Spinal cord (tissue), 10 donors: ENCODE measurements at places on chromosomes 12 and 14. TPM values are rescaled to one million over a fixed set of nuclear protein-coding genes. Genes with fewer than 3 reads are reported as not detected.

DNA sequence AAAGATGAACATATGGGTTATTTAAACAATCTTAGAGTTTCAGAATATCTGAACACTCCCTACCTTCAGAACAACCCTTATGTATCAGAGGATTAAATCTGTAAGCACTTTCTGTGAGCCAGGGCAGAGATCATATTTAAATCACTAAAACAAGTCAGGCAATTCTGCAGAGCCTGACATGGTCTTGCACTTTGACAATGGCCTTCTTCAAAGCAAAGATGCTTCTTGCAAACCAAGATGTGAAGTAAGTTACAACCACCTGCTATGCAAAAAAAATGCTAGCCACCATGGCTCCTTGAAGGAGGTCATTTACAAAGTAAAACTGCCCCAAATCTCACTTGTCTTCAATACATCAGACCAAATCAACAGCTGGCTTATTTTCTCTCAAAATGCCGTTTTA, 3.2 kb downstream of the PPP1CC start:
- peaks cover 7% of the 10 kb centered on the region for H3K36me3 ChIP-seq
- DNase-seq, result no peak
- no peak overlapping the region for H3K4me3 ChIP-seq
- no peak overlapping the region for H3K27ac ChIP-seq

GRCh38 chr12:85266356-85266755, 13.7 kb upstream of the ALX1 start:
- no peak for DNase-seq
- no peaks in the 10 kb centered on the region for H3K4me1 ChIP-seq
- no peak overlapping the region for H3K27ac ChIP-seq

DNA sequence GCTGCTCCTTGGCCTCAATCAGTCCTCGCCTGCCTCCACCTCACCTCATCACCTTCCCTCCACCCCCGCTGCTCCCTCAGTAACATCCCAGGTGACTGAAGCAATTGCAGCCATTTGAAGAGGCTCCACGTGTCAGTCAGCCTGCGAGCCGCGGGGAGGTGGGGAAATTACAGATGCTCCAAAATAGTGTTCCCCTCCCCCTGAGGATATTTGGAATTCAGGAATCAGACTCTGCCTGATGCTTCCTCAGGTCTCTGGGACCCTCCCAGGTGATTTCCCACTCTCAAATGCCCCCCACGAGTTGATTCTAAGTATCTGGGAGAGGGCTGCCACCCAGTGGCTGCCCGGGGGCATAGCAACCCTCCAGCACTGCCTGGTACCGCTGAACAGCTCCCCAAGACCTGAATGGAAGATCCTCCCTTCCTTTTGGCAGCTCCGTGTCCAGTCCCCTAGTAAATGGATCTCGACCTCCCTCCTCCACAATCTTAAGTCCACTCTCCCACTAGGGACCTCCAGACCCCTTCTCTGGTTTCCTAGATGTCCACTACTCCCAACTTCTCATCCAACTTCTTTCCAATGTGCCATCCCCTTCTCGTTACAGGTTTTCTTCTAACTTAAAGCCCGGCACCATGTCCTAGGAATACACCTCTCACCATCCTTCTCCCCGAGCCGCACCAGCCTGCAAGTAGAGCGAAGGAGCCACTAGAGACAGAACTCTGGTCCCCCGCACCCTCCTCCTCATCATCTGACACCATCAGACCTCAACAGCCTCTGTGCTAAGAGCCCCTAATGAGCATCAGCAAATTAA, 1.4 kb upstream of the ASIC1 start:
- peak overlapping the region; percentile 64 for H3K4me3 ChIP-seq
- peaks cover 21% of the 10 kb centered on the region for H3K36me3 ChIP-seq

GRCh38 chr12:101829639-101830366, 956 bp downstream of the GNPTAB start:
- no peaks in the 10 kb centered on the region for H3K36me3 ChIP-seq
- DNase-seq, result no peak
- H3K4me1 ChIP-seq, result no peaks in the 10 kb centered on the region
- H3K4me3 ChIP-seq, result peak overlapping the region; percentile 90
- H3K27me3 ChIP-seq, result no peaks in the 10 kb centered on the region

GRCh38 chr12:26608706-26609105, 224.3 kb downstream of the ITPR2 start:
- H3K36me3 ChIP-seq, result peaks cover 4% of the 10 kb centered on the region
- H3K27ac ChIP-seq, result no peak overlapping the region
- H3K27me3 ChIP-seq, result no peaks in the 10 kb centered on the region

DNA sequence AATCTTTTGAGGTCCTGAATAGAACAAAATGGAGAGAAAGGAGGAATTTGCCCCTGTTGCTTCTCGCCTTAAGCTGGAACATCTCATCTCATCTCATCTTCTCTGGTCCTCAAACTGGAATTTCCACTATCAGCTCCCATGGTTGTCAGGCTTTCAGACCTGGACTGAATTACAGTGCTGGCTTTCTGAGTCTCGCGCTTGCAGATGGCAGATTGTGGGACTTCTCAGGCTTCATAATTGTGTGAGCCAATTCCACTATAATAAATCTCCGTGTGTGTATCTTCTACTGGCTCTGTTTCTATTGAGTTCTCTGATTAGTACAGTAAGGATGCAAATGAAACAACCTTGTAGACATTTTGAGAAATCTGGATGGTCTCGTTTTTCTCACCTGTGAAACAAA, 199.0 kb downstream of the TMEM117 start:
- H3K27ac ChIP-seq, result no peak overlapping the region
- no peak overlapping the region for H3K4me3 ChIP-seq
- H3K4me1 ChIP-seq, result no peaks in the 10 kb centered on the region
- no peaks in the 10 kb centered on the region for H3K27me3 ChIP-seq

- H3K27ac ChIP-seq, result no peak overlapping the region
- no peaks in the 10 kb centered on the region for H3K27me3 ChIP-seq
- no peaks in the 10 kb centered on the region for H3K4me1 ChIP-seq
Measured at GRCh38 chr14:20711685-20712084, 23.1 kb downstream of the ANG start.

DNA sequence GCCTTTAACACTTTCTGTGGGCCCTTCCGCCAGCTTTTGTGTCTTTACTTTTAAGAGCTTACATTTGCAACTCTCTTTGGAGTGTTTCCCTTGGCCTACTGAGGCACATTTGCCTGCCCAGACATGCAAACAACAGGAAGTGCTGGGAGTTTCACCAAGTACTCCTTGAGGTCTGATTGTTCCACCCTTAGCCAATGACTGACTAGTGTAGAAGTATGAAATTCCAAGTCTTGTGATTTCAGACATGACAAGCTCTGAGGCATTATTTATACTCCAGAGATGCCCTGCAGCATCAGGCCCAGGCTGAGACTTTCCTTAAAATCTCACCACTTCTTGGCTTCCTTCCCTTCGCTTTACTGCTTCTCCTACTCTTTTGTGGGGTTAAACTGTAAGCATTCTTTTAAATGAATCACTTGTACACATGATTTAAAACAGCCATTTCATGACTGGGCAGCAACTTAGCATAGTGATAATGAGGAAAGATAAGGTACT, 174.1 kb downstream of the SLC6A15 start:
- H3K4me3 ChIP-seq, result no peak overlapping the region
- H3K36me3 ChIP-seq, result no peaks in the 10 kb centered on the region
- H3K4me1 ChIP-seq, result no peaks in the 10 kb centered on the region
- DNase-seq, result peak; percentile 4

DNA sequence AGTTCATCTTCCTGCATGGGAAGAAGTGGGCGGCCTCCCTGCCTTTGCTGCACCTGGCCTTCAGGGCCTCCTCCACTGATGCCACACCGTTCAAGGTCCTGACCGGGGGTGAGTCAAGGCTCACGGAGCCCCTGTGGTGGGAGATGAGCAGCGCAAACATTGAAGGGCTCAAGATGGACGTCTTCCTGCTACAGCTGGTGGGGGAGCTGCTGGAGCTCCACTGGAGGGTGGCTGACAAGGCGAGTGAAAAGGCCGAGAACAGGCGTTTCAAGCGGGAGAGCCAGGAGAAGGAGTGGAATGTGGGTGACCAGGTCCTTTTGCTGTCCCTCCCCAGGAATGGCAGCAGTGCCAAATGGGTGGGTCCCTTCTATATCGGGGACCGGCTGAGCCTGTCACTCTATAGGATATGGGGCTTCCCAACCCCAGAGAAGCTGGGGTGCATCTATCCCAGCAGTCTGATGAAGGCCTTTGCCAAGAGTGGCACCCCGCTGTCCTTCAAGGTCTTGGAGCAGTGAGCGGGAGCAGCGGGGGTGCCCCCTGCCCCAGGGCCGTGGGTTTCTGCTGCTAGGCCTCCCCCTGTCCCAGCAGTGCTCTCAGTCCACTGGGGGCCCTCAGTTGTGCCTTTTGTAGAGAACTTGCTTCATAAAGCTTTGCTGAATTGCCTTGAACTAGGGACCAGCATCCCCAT, 12.4 kb downstream of the CBLN3 start:
- H3K36me3 ChIP-seq, result peaks cover 37% of the 10 kb centered on the region
- H3K4me3 ChIP-seq, result no peak overlapping the region
- H3K27me3 ChIP-seq, result no peaks in the 10 kb centered on the region
- DNase-seq, result no peak

GRCh38 chr12:102438827-102439210, 41.5 kb downstream of the IGF1 start:
- H3K4me1 ChIP-seq, result no peaks in the 10 kb centered on the region
- H3K27me3 ChIP-seq, result no peaks in the 10 kb centered on the region
- no peak for DNase-seq
- no peak overlapping the region for H3K27ac ChIP-seq
- H3K4me3 ChIP-seq, result no peak overlapping the region
- H3K36me3 ChIP-seq, result no peaks in the 10 kb centered on the region

DNA sequence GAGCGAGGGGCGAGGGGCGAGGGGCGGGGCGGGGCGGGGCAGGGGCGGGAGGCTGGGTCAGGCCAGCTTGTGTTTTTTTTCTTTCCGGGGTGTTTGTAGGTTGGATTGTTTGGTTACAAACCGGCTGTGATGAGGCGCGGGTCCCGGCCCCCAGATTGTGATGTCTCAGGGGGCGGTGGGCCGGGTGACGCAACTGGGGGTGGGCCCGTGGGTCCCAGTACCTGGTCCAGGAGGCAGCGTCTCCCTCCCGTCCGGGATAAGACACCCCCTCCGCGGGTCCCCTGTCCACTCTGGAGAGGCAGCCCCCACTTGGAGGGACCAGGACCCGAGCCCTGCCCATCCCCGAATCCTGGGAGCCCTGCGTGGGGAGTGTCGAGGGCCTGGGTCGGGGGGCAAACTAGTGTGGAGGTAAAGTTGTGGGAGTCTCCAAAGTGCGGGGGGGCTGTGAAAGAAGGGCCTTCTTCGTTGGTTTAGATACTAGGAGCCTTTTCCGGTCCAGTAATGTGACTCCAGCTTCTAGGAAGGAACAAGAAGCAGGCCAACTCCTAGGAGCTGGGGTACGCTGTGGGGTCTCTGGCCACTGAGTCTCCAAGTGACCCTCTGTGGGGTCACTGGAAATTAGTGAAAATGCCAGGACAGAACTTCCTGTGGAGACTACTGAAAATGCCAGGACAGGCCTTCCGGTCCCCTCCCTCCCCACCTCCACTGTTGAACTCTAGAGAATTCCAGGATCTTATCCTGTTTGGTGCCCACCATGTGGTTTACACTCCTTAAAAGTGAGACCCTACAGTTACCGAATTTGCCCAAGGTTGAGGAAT, 579 bp upstream of the CLMN start:
- no peaks in the 10 kb centered on the region for H3K36me3 ChIP-seq
- H3K27me3 ChIP-seq, result peaks cover 2% of the 10 kb centered on the region
- H3K27ac ChIP-seq, result peak overlapping the region; percentile 58
- DNase-seq, result peak; percentile 39

GRCh38 chr12:51065530-51065929, 17.4 kb downstream of the LETMD1 start:
- H3K4me3 ChIP-seq, result no peak overlapping the region
- no peak for DNase-seq
- H3K27me3 ChIP-seq, result no peaks in the 10 kb centered on the region
- no peak overlapping the region for H3K27ac ChIP-seq
- H3K4me1 ChIP-seq, result no peaks in the 10 kb centered on the region

DNA sequence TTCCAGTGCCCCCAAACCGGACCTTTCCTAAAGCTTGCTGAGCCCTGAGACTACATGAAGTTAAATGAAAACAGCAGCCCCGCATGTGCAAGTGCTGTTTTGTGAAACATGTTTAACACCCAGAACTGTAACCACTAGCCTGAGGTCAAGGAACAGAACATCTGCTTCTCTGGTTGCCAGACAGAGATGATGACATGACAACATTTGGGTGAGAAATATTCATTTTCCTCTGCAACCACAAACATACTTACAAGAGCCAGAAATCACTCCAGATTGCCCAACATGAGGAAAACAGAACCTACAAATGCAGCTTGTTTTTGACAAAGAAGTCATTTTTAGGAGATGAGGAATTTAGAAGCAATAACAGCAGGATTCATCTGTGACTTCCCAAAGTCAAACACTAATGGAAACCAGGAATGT, 110.4 kb downstream of the BCAT1 start:
- H3K4me1 ChIP-seq, result no peaks in the 10 kb centered on the region
- DNase-seq, result no peak
- peaks cover 2% of the 10 kb centered on the region for H3K36me3 ChIP-seq

- no peaks in the 10 kb centered on the region for H3K4me1 ChIP-seq
- H3K27me3 ChIP-seq, result no peaks in the 10 kb centered on the region
- H3K4me3 ChIP-seq, result no peak overlapping the region
Measured at GRCh38 chr14:91047174-91047753, 13.2 kb downstream of the RPS6KA5 start.

DNA sequence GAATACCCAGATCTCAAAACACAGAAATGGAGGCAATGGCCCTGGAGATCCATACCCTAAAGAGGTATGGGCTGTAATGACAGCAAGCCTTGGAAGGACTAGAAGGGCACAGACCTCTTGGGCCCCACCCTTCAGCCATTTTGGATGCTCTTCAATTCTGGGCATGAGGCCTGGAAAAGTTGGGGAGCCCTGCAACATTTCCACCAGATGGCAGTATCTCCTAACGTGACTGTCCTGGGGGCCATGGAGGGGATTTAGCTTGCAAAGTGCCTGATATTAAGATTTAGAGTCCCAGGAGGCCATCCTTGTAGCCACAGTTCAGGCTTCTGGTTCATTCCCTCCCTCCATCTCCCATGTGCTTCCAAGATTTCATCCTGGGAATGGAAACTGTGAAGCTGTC, 30.2 kb downstream of the KCNA5 start:
- no peak overlapping the region for H3K27ac ChIP-seq
- peaks cover 10% of the 10 kb centered on the region for H3K4me1 ChIP-seq
- no peaks in the 10 kb centered on the region for H3K36me3 ChIP-seq
- DNase-seq, result no peak
- no peak overlapping the region for H3K4me3 ChIP-seq

DNA sequence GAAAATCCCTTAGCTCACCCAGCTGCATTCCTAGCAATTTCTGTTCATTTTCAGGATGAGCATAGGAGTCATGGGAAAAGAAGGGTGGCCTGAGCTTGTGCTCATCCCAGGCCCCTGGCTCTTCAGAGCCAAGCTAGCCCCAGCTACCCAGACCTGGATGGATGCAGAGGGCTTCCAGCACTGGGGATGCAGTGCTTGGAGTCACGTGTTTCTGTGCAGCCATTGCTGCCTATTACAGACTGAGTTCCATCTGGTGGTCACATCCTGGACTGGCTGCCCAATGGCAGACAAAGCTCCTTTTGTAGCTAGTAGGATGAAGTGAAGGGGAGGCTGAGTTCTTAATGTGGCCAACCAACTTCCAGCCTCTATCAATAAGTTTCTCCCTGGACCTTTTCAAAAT, 54.2 kb upstream of the JDP2 start:
- DNase-seq, result no peak
- no peaks in the 10 kb centered on the region for H3K27me3 ChIP-seq
- H3K4me3 ChIP-seq, result no peak overlapping the region
- H3K36me3 ChIP-seq, result no peaks in the 10 kb centered on the region

- no peaks in the 10 kb centered on the region for H3K36me3 ChIP-seq
- H3K27me3 ChIP-seq, result no peaks in the 10 kb centered on the region
- no peak for DNase-seq
- no peak overlapping the region for H3K4me3 ChIP-seq
- H3K27ac ChIP-seq, result no peak overlapping the region
Measured at GRCh38 chr12:25152055-25152454, 42.9 kb downstream of the DNAI7 start.

The HOXC11 gene
- total RNA-seq, result not detected

The TRIM9 gene
- total RNA-seq, result 28.9 TPM

The CLEC6A gene
- 0.20 TPM for total RNA-seq

The HNRNPA1 gene
- total RNA-seq, result 488 TPM

The SLC6A15 gene
- 11.0 TPM for total RNA-seq

The VPS29 gene
- total RNA-seq, result 87.9 TPM
